ENCODE measurements at places on chromosomes 11 and 22.

DNA sequence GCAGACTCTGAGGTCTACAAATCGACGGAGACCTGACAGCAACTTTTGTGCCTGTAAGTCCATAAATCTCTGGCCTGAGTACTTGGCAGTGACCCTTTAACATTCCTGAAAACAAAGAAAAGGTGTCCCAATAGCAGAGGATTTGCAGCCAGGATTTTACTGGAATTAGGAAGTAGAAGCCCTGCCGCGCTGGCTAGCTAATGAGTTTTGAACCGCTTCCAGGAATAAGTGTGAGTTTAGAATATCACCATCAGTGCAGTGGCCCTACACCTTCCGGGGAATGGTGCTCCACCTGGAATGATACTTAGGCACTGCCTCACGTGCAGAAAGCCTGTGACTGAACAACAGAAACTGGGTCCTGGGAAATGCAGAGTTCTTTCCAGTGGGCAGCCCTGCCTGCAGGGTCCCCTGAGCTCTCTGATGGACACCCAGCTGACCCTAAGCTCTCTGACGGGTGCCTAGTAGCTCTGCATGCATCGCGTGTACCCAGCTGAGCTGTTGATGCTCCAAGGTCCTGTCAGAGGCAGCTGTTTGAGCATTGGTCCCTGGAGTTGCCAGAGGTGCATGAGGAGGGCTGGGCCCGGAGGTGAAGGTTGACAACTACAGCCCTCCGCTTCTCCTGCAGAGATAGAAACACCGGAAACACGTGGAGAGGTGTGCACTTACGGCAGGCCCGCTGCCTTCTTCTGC, 380.9 kb downstream of the TBC1D22A start:
- no peak for DNase-seq

DNA sequence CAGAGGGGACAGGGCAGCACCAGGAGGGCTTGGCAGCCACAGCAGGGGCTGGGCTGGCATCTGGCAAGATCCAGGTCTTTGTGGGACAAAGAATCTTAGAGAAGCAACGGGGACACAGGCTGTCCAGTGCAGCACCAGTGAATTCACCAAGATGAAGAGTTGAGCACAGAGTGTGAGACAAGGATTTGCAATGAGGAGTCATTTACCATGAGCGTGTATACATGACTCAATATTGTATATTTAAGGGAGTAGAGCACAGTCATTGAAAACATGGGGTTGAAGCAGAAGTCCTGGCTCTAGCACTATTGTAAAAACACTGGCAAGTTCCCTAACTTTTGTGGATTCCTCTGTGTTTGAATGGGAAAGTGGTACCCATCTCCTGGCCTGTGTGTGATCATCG, 3.5 kb downstream of the APOL1 start:
- DNase-seq, result no peak

DNA sequence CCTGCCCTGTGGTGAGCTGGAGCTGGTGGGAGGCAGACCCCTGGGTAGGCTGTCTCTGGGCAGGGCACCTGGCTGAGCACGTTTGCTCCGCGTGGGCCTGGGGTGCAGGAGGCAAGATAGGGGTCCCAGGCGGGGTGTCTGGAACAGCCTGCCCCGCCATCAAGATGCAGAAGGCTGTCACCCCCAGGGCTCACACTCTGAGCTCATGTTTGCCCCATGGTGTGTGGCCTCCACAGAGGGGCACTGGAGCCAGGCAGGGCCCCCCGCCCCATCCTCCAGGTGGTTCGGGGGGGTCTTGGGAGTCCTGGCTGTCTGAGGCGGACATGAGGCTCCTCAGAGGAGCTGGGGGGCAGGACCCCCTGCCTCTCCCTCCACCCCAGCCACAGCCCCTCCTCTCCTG, 28.9 kb upstream of the CARS1 start:
- no peak for DNase-seq

GRCh38 chr11:134696455-134696854, 284.4 kb upstream of the B3GAT1 start:
- DNase-seq, result no peak

DNA sequence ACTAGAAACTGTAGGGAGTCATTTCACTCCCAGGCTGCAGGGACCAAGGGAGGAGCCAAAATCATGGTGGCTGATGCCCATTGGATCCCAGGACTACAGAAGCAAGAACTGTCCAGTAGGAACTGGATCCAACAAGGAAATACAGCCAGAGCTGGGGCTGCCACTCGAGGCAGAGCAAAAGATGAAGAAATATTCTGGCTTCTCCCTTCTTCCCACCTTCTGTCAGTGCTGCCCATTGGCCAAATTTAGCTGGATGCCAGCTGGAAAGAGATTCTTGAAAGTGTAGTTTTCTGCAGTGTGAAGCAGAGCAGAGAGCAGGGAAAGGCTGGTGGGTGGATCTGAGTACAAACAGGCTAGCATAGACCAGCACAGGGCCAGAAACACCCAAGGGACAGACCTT, 45.6 kb downstream of the COMMD9 start:
- no peak for DNase-seq

GRCh38 chr22:17096071-17096470, 11.3 kb downstream of the IL17RA start:
- DNase-seq, result no peak

DNA sequence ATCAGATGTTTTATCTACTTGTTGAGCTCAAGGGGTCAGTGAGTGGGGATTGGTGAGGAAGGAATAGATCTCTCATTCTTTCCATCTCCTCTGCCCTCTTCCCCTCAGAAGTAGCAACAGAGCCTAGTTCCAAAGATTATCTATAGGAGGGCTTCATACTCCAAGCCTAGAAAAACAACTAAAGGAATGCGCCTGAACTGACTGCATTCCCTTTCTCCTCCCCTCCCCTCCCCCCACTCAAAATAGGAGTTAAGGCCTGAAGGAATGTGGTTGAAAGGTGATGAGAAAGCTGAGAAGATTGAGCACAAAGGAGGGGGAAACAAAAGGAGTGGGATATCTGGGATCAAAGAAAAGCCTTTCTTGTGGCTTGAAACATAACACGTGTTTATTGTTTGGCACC, 10.5 kb downstream of the EMSY start:
- no peak for DNase-seq

DNA sequence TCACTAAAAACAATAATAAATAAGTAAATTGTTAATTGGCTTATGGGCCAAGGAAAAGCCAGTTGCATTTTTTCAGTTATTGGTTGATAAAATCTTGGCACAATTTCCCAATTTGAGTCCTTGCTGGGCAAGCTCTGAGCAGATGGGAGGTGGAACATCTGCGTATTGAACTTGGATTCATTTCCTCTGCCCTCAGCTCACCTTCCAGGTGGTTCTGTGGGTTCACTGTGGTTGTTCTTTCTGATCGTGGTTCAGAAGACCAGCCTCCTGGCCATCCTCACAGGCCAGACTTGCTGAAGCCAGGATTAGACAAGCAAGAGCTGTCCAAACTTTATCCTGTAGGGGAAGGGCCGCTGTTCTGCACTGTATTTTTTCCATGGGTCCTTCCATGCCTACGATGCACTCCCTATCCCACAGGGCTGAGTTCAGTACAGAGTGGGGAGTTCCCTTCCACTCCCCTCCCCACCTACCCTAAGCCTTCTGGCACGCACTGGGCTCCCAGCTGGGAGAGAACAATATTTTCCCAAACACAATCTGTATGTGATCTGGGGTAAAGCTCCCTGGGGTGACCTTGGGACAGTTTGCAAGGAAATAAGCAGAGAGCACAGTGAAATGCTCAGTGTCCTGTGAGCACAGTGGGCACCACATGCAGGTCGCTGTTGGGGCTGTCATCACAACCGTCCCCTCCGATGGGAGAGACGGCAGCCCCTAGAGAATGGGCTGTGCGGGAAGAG, 43.5 kb upstream of the TP53I11 start:
- no peak for DNase-seq

GRCh38 chr11:109223451-109223850, 198.5 kb upstream of the C11orf87 start:
- no peak for DNase-seq

GRCh38 chr22:28882545-28882877, 861 bp upstream of the ZNRF3 start:
- DNase-seq, result no peak

GRCh38 chr11:2901196-2901796, 15.7 kb upstream of the CDKN1C start:
- DNase-seq, result no peak

GRCh38 chr11:2911088-2911784, 18.0 kb downstream of the PHLDA2 start:
- DNase-seq, result no peak

- no peak for DNase-seq
Observed at GRCh38 chr22:26927821-26928220, 270.4 kb downstream of the MIAT start.

- DNase-seq, result no peak
Observed at GRCh38 chr22:39684702-39685281, 114.2 kb downstream of the CACNA1I start.

DNA sequence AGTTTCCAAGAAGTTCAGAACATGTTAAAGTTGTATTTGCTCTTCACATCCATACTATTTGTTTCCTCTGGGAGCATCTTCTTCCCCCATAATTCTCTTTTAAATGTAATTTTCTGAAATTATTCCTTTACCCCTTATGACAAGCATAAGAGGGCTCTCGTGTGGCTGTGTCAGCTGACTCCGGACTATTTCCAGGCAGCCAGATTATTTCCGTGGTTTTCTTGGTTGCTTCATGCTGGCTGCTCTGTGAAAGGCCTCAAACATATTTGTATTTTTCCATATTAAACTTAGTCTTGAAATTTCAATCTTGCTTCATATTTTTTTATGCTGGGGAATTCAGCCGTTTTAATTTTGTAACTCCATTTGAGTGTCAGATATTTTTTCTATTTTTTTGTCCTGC, 2.8 kb upstream of the MMP1 start:
- no peak for DNase-seq

DNA sequence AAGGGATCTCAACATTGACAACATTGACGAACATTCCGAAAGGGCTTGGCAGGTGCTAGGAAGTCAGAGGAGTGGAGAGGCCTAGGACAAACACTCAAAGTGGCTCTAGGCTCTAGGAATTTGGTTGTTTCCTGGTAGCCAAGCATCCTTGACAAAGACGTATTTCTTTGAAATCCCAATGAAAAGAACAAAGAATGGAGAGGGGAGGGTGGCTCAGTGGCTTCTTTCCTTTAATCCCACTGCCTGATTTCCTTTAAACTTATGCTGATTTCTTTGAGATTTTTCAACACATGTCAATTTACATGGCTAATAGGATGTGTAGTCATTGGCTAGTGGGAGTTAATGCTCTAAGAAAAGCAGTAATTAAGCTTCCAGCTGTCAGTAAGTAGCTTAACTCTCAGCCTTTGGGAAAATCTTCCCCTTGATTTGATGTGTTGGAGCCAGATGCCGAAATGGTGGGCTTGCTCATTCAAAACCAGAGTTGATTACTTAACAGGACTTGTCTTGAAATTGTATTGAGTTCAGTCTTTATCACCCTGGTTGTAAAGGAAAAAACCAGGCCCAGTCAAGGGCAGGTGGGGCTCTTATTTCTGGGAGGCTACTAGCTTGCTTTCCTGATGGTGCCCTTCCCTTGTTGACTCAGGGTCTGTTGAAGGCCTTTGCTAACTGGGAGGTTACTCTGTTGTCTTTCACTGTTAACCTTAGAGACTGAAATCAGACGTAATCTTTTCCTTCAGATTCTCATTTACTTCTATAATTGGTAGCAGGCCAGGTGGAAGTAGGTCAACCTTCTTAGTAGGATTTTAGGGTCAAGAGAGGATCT, 44.6 kb upstream of the SORL1-AS1 start:
- DNase-seq, result no peak

DNA sequence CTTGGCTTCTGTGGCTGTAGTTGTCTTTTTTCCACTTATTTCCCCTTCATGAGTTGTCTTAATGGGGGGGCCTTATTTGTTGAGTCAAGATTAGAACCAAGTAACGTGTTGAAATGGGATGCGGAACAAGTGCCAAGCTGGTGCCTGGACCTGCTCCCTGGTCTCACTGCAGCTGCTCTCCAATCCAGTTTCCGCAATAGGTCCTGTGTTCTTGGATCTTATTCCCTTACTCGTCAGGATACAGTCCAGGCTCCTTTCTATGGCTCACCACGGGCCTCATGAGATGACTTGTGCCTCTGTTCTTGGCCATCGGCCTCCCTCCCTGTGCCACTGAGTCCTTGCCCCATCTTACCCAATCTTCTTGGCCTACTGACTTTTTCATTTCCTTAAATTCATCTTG, 159.6 kb upstream of the CADM1 start:
- no peak for DNase-seq

- no peak for DNase-seq
Observed at GRCh38 chr11:112769584-112769983, 191.6 kb upstream of the NCAM1 start.

DNA sequence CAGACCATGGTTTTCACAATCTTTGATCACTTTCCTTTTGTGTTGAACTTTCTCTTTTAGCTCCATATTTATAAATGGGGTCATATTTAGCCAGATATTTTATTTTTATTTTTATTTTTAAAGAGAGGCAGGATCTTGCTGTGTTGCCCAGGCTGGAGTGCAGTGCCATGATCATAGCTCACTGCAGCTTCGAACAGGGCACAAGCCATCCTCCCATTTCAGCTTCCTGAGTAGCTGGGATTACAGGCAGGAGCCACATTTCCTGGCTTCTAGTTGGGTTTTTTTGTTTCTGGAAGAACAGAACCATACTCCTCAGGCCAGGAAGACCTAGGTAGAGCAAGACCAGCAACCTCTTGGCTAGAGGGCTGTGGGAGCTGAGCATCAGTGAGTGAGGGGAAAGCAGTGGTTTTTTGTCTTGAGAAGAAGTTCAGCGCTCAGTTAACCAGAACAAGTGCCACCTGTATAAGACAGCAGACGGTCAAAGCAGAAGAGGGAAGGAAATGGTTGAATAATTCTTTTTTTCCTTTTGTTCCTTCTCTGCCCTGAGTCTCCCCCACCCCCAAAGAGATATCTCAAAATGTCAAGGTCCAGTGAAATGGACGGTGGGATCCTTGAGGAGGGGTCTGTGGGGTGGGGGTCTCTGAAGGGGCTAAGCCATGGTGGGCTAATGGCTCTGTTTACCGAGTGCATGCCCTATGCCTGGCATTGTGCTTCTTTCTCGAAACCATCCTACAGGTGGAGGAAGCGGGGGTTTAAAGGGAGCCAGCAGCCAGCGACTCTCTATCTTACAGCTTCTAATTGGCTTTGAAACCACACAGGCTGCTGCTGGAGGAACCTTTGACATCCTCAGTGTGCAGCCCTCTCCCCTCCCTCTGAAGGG, 63.0 kb downstream of the PTPRJ start:
- peak; percentile 78 for DNase-seq

DNA sequence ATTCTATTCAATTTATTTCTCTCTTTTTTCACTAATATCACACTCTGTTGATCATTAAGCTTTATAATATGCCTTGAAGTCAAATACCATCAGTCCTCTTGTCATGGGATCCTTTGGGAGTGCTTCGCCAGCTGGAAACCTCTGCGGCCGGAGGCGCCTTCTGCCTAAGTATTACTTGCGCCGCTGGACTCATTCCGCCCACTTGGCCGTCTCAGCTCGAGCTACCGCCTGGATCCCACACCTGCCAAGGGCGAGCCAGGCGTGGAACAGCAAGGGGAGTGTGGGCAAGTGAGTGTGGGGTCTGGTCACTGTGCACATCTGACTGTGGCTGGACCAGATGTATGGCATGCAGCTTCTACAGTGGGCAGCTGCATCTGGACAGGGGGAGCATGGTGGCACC, 9.1 kb upstream of the MAP6 start:
- DNase-seq, result no peak
